ENCODE measurements at places on chromosomes 2 and 18.
A peak's percentile ranks its signal among the peaks of the same experiment; 100 is the strongest.

GRCh38 chr2:164771897-164772296 lies 69.7 kb downstream of the COBLL1 start:
- no peak for DNase-seq

DNA sequence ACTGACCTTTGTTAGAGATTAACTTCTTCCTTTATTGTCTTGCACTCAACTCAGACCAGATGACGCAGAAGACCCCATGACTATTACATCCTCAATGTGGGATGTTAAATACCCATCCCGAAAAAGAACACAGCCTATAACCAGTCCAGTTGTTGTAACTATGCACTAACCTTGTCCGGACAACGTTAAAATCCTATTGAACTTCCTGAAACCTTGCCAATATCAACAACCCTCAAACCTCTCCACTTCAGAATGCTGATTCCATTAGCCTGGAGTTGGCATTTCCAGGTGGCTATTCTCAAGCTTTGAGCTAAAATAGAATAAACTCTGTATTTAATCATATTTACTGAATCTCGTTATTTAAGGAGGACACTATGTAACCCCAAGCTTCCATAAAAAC lies 13.6 kb downstream of the NMS start:
- no peak for DNase-seq

DNA sequence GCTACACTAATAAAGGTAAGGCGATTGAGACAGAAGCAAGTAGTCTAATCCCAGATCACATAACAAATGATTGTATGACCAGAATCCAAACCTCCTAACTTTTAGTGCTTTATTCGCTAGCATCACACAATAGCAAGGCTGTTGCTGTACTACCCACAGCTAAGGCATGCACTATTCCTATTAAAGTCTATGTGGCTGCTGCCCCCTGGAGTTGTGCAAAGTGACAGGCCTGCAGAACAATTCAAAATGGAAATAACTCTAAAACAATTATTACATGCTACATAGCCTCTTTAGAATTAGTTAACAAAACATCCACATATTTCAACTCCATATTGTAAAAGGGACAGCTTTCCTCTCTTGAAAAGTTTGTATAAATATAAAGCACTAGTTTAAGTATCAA lies 6.0 kb downstream of the ERBB4 start:
- no peak for DNase-seq

GRCh38 chr2:106232638-106233349 lies 38.7 kb upstream of the UXS1 start:
- DNase-seq, result no peak

DNA sequence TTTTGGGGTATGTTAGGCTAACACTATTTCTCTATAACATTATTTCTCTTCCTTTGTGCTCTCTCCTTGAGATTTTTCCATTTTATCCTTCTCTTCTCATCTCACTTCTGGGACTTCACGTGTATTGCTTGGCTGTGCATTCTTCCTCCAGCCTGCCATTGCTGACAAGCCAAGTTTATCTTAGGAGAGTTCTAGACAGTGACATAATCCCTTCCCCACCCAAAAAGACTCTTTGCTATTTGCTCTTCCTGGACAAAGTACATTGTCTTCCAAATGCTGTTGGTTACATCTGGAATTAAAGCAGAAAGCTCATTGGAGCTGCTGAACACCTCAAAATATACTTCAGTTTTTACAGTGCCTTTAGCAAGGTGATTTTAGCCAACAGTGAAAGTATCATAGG lies 8.9 kb downstream of the TSPYL6 start:
- DNase-seq, result no peak

DNA sequence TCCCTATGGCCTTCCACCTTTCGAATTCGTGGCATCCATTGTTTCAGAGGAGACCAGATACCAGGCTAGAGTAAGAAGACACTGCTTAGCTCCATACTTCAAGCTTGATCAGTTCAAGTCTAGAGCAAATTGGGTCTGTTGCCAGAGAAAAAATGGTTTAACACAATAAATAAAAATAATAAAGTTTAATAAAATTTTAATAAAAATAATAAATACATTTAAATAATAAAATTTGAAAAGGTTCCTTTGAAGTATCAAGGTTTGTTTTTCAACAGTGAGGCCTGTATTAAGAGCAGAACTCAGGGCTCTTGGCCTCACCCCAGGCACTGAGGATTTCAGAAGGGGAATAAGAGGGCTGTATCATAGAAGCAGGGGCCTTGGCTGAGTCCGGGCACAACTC lies 105.6 kb upstream of the REV1 start:
- DNase-seq, result no peak

DNA sequence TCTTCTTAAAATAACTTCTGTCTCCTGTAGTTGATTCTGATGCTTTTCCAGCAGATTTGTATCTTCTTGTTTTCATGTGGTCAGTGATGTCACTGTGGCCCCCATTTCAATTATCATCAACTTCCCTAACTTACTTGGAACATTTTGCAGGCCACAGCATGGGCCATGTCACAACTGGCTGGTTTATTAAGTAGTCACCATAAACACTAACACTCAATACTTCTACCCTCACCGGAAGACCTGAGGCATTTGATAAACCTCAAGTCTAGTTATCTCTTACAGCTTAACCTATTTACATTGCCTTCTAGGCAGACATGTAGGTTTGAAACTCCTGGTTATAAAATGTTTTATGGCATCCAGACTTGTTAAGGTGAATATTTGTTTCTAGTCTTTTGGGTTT lies 37.4 kb upstream of the PROKR1 start:
- no peak for DNase-seq

GRCh38 chr2:43832457-43832856 lies 6.2 kb downstream of the ABCG5 start:
- DNase-seq, result no peak

DNA sequence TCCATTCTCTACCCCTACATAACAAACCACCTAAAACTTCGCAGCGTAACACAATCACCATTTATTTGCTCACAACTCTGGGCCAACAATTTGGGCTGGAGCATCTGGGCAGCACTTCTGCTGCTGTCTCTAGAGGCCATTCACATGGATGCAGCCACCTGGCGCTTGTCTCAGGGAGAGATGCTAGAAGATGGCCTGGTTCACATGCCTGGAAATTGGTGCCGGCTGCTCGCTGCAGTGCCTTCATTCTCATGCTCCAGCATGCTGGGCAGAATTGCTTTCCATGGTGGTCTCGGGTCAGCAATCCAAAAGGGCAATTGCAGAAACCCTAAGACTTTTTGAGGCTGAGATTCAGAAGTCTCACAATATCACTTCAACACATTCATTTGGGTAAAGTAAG lies 157.4 kb downstream of the SUCLG1 start:
- no peak for DNase-seq

- DNase-seq, result no peak
These were observed 213.6 kb downstream of the ATAD2B start for GRCh38 chr2:23713351-23713750.

DNA sequence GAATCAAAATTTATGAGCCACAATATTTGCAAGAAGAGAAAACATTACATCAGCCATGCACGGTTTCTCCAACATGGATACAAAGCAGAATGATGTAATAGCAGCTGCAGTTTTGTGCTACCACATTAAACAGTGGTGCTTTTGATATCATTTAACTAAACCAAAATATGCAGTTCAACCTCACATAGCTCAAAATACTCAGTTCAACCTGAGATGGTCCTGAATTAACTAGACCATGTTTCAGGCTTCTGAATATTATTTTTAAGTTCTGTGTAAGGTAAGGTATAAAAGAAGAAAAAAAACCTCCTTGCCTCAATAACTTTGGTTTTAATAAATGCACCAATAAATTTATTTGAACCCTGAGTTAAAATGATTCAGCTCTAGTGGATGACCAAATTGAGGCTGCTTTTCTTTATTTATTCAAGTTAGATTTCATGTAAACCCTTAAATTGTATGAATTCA lies 18.8 kb upstream of the TSPYL6 start:
- DNase-seq, result no peak

DNA sequence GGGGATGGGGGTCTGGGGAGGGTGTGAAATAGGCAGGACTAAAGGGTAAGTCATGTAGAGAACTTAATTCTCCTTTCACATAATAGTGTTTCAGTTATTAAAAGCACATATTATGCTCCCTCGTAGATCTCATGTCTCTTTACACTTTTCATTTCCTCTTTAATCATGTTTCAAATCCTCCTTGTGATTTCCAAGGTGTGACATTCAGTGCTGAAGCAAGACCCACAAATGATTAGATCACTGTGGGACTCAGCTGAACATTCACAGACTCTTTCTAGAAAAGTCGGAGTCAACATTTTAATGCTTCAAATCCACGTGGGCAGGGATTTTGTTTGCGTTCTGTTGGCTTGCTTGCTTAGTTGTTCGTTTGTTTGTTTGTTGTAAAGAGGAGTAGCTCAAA lies 34.7 kb upstream of the CALCRL start:
- DNase-seq, result peak; percentile 41

DNA sequence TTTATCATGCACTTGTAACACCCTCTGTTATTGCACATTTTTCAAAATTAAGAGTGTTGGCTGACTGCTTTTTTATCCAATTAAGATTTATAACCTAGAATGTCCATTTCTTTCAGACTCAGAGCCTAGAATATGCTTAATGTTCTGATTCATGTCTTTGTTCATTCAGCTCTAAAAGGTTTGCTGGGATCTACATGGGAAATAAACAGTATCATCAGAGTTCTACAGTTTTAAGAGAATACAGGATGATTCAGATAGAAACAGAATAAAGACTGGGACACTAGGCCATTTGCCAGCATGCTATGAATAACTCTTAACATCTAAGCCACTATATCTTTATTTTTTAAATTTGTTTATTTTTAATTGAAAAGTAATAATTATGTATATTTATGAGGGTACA lies 713.7 kb upstream of the CHAC2 start:
- DNase-seq, result no peak

DNA sequence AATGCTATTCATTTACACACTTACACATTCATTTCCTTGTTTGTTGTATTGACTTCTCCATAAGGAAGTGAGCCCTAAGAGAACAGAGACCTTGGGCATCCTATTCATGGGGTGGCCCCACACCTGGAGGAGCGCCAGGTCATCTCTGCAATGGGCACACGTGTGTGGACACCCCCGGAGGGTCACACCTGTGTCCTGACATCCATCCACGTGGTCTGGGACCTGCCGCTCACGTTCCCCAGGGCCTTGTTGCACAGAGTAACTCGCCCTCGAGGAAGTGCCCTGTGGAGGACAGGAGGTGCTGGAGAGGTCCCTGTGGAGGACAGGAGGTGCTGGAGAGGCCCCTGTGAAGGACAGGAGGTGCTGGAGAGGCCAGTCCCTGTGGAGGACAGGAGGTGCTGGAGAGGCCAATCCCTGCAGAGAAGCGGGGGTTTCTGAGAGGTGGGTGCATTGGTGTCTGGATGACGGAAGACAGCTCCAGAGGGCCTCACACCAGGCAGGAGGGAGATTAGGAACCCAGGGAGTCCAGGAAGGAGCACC lies 73.2 kb upstream of the GPC1 start:
- DNase-seq, result no peak

DNA sequence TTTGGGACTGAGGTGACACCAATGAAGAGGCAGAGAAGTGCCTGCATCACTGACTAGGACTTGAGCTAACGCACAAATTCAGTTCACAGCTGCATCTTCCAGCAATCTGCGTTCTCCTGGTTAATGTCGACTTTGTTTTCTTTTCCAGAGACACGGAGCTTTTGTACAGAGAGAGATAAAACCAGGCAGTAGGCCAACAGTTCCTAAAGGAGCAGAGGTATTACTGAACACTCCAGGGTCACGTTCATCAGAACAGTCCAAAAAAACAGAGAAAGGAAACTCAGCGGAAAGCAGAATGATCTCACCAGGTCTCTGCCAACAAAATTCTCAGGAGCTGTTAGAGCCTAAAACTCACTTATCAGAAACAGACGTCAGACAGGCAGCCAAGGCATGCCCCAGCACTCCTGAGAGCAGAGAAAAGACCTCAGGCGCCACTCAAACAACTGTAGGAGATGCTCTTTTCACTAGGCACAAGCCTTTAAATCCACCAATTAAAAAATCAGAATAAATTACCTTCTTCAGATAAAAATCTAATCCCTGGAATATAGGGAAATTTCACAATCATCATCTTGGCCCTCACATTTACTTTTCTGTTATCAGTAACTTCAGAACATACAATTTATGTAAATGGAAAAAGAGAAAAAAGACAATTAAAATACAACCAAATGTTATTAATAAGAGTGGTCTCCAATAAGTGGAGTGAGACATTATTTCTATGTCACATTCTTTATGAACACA lies 95.9 kb upstream of the SPTBN1 start:
- DNase-seq, result no peak

GRCh38 chr18:6219116-6219717 lies 195.5 kb downstream of the L3MBTL4 start:
- peak; percentile 37 for DNase-seq

DNA sequence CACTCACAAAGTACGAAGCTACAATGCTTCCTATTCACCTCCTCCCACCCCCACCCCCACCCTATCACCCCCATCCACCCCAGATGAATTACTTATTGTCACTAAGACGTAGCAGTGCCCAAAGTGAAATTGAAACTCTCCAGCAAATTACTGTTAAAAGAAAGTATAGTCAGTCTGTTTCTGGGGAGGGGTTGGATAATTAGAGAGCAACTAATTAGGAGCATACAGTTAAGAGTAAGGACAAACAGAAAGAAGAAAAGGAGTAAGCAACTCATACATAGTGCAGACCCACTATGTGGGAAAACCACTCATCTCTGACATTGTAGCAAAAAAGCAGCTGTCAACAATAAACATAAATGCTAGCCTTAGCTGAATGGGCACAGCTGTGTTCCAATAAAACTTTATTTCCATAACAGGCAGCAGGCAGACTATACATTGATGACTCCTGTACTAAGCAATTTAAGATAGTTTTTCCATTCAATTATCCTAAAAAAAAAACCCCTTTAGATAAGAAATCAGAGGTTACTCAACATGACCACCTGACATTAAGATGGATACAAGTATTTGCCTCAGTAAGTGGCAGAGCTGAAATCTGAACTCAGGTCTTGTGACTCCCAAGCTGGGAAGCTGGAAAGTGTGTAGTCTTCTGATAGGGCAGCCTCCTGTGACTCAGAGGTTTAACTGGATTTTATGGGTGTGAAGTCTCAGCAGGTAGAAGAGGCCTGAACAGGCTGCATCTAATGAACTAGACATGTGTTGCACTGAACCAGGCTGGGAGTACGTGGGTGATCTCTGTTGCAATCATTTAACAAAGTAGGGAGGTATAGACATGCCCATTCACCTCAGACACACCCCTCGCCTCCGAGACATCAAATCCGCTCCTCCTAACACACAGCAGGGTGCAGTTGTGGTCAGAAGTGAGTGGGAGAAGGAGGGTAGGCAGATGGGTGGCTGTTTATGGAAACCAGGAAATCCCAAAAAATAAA lies 171.8 kb upstream of the KLF7 start:
- DNase-seq, result peak; percentile 44

Data from suppressor macrophage treated with lipopolysaccharide for 4 hours (primary cell).